Right renal pelvis (tissue), 4 donors: ENCODE measurements at places on chromosomes 1 and 21. TPM values are rescaled to one million over a fixed set of nuclear protein-coding genes. Genes with fewer than 3 reads are reported as not detected.
A peak's percentile ranks its signal among the peaks of the same experiment; 100 is the strongest.

GRCh38 chr1:172845371-172845770, 186.5 kb downstream of the FASLG start:
- DNase-seq: no peak

GRCh38 chr21:42373196-42373907, 7.0 kb upstream of the TFF1 start:
- no peak for DNase-seq

DNA sequence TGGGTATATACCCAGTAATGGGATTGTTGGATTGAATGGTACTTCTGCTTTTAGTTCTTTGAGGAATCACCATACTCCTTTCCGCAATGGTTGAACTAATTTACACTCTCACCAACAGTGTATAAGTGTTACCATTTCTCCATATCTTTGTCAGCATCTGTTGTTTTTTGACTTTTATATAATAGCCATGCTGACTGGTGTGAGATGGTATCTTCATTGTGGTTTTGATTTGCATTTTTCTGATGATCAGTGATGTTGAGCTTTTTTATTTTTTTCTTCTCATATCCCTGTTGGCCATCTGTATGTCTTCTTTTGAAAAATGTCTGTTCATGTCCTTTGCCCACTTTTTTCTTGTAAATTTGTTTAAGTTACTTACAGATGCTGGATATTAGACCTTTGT, 14.1 kb downstream of the DNM3 start:
- no peak for DNase-seq

- DNase-seq: no peak
Observed at GRCh38 chr1:38055965-38056364, 9.4 kb upstream of the POU3F1 start.

DNA sequence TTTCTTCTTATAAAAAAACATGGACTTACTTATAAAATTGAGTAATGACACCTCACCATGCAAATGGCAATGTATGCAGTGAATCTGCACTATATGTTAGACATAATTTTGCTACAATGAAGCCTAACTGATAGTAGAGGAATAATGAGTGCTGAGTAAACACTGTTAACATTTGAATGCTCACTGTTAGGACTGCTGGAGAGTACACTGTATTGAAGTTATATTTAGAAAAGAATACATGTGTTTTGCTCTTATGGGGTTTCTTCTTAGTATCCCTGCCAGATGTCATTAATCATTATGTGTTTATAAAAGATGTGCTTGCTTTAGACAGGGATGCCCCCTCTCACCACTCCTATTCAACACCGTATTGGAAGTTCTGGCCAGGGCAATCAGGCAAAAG, 111.1 kb upstream of the ZP4 start:
- no peak for DNase-seq

GRCh38 chr1:34500451-34500850, 254.4 kb upstream of the GJB5 start:
- peak; percentile 20 for DNase-seq

- DNase-seq: peak; percentile 54
Observed at GRCh38 chr1:159197561-159198557, 6.8 kb upstream of the ACKR1 start.

- DNase-seq: no peak
Observed at GRCh38 chr1:56799605-56800400, 19.4 kb downstream of the FYB2 start.

- no peak for DNase-seq
Observed at GRCh38 chr1:243558576-243558975, 291.5 kb downstream of the AKT3 start.

DNA sequence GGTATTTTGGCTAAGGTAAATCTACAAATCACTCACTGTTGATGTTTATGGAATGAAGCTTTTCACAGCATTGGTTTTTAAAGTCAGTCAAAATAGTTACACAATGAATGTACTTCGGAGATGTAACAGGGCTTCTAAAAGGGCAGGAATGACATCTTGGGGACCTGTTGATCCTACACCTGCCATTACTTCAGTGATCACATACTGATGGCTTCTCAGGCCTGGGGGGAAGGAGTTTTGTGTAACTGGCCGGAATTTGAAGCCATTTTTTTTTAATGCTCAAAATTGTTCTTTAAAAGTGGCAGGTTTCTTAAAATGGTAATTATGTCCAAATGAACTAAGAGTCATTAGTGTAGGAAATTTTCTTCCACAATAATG, 11.2 kb downstream of the RPL5 start:
- DNase-seq: no peak

GRCh38 chr21:41761211-41761933, 5.5 kb downstream of the RIPK4 start:
- DNase-seq: no peak

GRCh38 chr1:209929751-209930150, 8.3 kb upstream of the SYT14 start:
- no peak for DNase-seq

GRCh38 chr1:41496080-41497055, 11.9 kb upstream of the EDN2 start:
- no peak for DNase-seq

DNA sequence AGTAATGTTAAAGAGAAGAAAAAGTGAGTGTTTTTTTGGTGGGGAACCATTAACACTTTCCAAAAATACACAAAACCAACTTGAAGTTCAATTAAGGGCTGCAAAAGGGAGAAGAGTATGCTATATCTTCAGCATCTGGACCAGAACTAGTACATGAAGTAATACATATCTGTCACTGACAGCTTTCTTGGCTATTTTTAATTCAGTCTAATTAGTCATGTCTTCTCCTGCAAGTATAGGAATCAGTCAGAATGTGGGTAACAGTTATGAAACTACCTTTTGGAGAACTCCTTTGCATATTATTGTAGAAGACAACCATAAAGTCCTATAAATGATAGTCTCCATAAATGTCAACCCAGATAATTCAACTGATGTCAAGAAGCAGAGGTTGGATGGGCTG, 901.2 kb downstream of the TTLL7 start:
- DNase-seq: no peak

- DNase-seq: no peak
Observed at GRCh38 chr1:74637296-74637695, 36.3 kb downstream of the ERICH3 start.

GRCh38 chr1:199042193-199042592, 403.4 kb downstream of the PTPRC start:
- no peak for DNase-seq

DNA sequence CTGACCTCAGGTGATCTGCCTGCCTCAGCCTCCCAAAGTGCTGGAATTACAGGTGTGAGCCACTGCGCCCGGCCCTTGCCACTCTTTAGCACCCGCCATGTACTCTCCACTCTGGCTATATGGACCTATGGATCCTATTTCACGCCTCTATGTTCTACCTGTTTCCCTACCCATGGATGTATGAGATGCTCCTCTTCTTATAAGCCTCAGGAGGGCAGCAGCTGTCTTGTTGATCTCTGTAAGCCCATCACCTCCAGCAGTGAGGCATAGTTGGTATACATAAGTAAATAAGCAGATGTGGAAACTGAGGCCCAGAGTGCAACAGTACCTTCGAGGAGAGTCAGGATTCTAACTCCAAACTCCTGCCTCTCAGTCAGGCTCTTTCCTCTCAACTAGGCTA, 24.7 kb upstream of the ARTN start:
- no peak for DNase-seq

DNA sequence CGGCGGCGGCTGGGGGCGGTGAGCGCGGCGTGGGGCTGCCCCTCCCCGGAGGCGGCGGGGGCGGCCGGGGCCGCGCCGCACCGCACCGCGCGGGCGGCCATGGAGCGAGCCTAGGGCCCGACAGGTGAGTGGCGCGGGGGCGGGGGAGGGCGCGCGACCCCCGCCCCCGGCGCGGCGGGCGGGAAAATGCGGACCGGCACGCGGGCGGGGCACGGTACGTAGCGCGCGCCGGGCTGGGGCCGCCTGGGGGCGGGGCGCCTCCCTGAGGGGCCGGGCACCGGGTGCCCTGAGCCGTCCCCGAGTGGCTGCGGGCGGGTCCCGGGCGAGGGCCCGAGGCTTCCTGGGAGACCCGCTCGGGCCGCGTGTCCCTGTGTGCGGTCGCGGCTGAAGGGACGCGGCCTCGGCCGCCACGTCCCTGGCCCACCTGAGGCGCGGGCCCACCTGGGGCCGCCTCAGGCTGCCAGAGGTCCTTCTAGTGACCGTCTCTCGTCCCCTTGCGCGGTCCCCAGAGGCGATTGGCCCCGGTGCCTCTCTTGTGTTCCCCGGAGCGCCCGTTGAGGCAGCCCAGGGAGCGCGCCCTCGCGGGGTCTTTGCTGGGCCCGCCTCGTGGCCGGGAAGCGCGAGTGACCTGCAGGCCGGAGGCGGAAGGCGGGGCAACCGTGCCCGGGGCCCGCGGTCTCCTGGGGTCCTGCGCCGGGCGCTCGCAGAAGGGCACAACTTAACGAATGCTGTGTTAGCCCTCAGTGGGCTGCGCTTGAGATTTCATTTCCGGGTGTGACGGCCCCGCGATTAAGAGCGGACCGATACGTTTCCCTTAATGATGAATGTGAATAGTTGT, 500 bp downstream of the FAM20B start:
- DNase-seq: peak; percentile 35

GRCh38 chr1:97143236-97143882, 421.8 kb downstream of the PTBP2 start:
- no peak for DNase-seq

- no peak for DNase-seq
Observed at GRCh38 chr1:173474097-173474779, 2.9 kb upstream of the PRDX6 start.

- no peak for DNase-seq
Observed at GRCh38 chr1:115726161-115726560, 42.4 kb downstream of the CASQ2 start.

DNA sequence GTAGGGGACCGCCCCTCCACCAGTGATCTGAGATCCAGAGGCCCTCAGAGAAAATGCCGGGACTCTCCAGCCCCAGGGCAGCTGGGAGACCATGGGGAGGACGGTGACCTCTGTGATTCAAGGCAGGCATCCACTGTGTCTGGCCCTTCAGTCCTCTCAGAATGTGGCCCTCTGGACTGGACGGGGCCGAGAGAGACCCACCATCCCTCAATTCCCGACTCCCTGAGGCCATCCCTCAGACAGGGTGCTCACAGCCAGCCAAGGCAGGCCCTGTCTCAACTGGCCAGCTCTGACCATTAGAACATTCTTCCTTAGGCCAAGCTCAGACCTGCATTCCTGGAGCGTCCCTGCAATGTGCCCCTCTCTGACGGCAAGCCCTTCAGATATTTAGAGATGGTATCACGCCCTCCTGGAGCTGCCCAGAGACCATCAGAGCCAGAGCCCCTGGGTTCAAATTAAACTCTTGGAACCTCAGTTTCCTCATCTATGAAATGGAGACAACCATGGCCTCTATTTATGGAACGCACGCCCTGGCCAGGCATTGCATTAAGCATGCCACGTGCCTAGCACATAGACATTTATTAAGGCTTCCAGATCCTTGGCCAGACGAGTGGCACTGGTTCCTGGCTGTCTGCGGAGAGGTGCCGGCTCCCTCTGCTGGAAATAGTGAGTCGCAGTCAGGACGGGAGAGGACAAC, 9.6 kb upstream of the EPS8L3 start:
- DNase-seq: peak; percentile 60

DNA sequence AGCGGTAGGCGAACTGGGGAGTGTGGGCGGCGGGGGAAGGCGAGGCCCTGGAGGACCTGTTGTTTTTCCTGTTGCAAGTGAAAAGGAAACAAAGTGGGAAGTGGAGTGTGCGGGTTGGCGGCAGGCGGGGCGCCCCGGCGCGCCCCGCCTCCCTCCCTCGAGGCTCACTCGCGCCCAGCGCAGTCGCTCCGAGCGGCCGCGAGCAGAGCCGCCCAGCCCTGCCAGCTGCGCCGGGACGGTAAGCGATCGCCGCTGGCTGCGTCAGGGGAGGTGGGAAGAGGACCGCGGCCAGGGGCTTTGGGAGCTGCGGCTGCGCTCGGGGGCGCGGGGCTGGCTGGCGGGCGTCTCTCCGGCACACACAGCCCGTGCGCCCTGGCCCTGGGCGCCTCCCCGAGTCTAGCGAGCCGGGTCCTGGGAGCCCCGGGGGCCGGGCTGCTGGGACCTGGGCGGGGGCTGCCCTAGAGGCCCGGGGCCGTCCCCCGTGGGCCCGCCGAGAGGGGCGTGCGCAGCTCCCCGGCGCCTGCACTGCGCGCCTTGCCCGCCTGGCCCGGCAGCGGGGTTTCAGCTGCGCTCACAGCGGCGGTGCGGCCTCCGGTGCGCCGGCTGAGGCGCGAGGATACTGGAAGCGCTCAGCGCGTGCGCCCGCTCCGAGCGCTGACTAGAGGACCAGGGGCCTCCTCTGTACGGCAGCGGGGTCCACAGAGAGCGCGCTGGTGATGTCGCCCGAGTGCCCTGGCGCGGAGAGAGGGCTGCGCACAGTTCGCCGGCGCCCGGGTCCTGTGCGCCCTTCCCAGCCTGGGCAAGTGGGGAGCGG, at the start of gene PIK3CD:
PIK3CD (plus strand) TSS at position 167 of the 814 bp plus-strand sequence. CDS start 58,725 bp downstream, outside the sequence.
- DNase-seq: peak; percentile 42

- no peak for DNase-seq
Observed at GRCh38 chr1:207335695-207336363, 14.4 kb downstream of the CD55 start.

DNA sequence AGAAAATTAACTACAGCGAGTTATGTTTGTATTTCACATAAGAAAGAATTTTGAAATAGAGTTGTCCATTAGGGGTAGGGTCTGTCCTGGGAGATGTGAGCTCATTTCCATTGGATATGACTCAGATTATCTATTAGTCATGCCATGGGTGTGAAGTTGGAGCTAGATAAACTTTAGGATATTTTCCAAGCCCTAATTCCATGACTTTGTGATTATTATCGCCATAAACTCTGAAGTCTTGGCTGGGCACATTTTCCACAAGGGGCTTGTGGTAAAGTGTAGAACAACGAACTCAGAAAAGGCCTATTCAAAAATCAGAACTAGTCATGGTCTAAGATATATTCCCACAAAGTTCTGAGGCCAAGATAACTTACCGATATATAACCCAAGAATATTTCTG, 396.6 kb downstream of the DPYD start:
- no peak for DNase-seq

The CFAP74 gene
- 0.29 TPM for polyA plus RNA-seq

The TRAF3IP3 gene
- 1.7 TPM for polyA plus RNA-seq

The RGS8 gene
- polyA plus RNA-seq: not detected

The ATAD3C gene
- 3.1 TPM for polyA plus RNA-seq

The EPHA10 gene
- 0.22 TPM for polyA plus RNA-seq

The CFHR3 gene
- 0.22 TPM for polyA plus RNA-seq

The CELA2A gene
- polyA plus RNA-seq: not detected

The GJC2 gene
- polyA plus RNA-seq: 1.2 TPM

The PAPPA2 gene
- 58.3 TPM for polyA plus RNA-seq

The PTPRC gene
- polyA plus RNA-seq: 6.0 TPM

The CFHR1 gene
- 0.21 TPM for polyA plus RNA-seq

The INSRR gene
- 1.7 TPM for polyA plus RNA-seq

The WLS gene
- polyA plus RNA-seq: 170 TPM

The KRTAP19-1 gene
- not detected for polyA plus RNA-seq

The JAM2 gene
- polyA plus RNA-seq: 13.4 TPM

The BSND gene
- polyA plus RNA-seq: 5.7 TPM
